NCI-H1436 treated with DMSO at 0.1 percent for 48 hours (cell line): ENCODE measurements at places on chromosomes 6 and 20.

DNA sequence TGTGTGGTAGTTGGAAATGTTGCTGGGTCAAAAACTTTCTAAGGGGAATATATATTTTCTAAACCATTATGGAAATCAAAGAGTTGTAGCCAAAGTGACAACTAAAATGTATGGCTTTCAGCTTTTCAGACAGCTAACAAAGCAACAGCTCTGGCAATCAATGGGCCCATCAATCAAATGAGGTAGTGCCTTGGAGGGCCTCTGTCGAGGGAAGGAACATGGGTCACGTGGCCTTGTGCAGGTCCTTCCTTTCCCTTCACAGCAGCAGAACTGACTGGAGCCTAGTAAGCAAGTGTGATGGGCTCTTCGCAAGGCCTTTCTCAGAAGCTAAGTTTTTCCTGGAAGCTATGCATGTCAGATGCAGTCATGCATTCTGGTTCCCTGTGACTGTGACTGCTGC, 17.9 kb downstream of the FAXC start:
- DNase-seq, result no peak

- no peak for DNase-seq
These were observed 6.6 kb upstream of the CCR6 start for GRCh38 chr6:167116109-167116837.

GRCh38 chr6:53539561-53539960, 5.3 kb downstream of the GCLC start:
- no peak for DNase-seq

- no peak for DNase-seq
These were observed 28.2 kb upstream of the FUCA2 start for GRCh38 chr6:143539734-143540133.

DNA sequence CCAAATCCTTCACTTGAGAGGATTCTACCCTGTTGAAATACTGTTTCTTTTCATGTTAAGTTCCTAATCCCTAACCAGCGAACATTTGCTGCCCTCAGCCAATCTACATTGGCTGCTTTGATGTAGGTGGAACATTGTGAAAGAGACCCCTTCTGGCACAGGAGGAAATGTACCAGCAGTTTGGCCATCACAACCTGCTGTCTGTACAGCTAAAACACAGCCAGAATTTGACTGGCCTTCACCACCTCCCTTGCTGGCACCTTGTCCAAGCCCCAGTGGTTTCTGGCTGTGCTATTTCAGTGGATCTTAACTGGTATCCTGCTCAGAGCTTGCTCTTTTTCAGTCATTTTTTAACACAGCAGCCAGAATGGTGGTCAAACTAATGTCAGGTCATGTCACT, 202.1 kb upstream of the EPHA7 start:
- no peak for DNase-seq

GRCh38 chr6:146546443-146547043, 2.9 kb downstream of the RAB32 start:
- DNase-seq, result no peak

DNA sequence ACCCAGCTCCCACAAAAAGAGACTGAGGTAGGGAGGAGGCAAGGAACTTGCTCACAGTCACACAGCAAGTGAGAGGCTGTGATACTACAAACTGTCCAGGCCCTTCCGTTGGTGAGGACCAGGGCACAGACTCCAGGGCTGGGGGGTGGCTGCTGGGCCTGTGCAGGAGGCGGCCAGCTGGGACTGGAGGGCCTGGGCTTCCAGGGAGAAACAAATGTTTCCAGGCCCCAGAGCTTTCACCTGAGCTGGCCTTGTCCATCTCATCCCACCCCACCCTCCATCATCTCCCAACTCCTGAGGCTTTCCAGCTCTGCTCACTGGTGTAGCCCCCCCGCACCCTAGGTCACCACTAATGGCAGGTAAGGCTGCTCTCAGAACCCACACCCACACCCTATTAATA, 86.0 kb downstream of the GRM4 start:
- no peak for DNase-seq

- DNase-seq, result no peak
These were observed 1307.0 kb upstream of the GJE1 start for GRCh38 chr6:140825731-140826130.

DNA sequence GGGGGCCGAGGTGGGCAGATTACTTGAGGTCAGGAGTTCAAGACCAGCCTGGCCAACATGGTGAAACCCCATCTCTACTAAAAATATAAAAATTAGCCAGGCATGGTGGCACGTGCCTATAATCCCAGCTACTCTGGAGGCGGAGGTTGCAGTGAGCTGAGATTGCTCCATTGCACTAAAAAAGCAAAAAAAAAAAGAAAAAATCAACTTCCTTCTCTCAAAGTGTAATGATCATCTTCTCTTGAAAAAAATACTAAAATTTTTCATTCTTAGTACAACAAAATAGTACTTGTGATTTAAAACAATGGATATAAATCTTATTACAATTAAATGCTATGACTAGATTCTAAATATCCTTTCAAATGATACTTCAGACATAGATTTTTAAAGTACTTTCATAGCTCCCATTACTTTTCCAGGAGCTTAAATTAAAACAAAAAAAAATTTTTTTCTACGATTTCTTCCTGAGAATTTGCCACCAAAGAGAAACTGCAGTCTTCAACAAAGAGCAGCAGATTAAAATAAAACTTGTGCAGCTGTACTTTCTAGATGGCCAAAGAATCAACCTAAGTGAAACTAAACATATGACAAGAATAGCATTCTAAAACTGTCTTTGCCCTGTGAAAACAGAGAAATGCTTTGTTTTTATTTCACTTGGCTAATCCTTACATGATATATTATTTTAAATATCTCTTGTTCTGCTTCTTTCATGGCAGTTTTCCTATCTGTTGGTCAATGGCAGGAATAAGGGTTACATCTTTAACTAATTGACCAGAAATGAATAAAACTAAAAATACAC, 75.2 kb downstream of the MAP3K5 start:
- DNase-seq, result no peak

DNA sequence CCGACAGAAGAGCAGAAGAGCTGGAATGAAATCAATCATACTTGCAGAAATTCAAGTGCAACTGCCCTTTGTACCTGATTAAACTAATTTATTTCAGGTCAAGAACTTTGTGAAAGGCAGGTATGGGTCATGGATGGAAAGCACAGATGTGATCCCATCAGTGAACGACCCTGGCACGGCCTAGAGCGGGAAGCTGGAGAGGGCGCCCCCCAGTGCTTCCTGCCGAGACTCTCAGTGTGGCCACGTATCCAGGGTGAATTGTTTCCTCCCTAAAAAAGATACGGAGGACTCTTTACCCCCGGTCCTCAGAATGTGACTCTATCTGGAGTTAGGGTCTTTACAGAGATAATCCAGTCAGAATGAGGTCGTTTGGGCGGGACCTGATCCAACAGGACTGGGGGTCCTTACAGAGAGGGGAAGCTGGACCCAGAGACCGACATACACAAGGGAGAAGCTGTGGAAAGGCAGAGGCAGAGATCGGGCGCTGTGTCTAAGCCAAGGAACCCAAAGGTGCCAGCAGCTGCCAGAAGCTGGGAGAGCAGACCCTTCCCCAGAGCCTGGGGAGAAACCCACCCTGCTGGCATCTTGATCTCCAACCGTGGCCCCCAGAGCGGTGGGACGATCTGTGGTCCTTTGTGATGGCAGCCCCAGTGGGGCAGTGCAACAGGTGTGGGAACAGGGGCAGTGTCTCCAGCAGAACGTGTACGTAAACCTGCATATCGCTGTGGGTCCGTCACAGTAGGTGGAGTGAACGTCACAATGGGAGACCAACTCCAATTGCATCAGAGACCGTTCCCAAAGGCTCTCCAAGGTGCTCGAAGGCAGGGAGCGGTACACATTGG, 91.9 kb downstream of the TAF4 start:
- DNase-seq, result no peak

GRCh38 chr20:61731363-61732181, 334.1 kb downstream of the TAF4 start:
- no peak for DNase-seq

DNA sequence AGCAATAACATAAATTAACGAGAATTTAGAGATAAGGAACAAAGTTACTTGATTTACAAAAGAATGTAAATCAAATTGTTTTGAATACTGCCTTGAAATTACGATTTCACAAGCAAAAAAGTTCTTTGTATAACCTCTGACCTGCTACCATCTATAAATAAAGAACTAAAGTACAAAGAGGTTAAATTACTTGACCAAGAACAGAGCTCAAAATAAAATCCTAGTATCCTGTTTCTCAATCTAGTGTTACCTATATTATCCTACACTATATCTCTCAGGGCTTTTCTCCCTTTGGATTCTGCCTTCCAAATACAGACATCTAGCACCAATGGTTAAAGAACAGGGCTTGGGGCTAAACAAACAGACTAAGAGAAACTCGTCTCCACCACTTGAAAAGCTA, 43.8 kb downstream of the PLN start:
- no peak for DNase-seq

DNA sequence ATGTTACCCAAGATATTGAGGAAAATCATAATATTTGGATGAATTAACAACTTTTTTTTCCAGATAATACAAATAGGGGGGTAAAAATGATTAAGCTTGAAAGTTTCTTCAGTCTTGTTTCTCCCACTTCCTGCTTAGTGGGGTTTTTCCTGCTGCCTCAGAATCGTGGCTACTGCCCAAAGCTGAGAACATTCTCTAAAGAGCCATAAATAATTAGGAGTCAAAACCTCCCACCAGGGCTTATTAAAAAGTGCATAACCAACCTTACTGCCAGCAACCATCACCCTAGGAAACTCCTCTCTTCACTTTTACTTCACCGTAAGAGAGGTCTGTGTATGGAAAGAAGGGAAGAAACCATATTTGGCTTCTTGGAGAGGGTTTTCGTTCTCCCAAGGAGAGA, 9.0 kb upstream of the LCA5 start:
- no peak for DNase-seq

DNA sequence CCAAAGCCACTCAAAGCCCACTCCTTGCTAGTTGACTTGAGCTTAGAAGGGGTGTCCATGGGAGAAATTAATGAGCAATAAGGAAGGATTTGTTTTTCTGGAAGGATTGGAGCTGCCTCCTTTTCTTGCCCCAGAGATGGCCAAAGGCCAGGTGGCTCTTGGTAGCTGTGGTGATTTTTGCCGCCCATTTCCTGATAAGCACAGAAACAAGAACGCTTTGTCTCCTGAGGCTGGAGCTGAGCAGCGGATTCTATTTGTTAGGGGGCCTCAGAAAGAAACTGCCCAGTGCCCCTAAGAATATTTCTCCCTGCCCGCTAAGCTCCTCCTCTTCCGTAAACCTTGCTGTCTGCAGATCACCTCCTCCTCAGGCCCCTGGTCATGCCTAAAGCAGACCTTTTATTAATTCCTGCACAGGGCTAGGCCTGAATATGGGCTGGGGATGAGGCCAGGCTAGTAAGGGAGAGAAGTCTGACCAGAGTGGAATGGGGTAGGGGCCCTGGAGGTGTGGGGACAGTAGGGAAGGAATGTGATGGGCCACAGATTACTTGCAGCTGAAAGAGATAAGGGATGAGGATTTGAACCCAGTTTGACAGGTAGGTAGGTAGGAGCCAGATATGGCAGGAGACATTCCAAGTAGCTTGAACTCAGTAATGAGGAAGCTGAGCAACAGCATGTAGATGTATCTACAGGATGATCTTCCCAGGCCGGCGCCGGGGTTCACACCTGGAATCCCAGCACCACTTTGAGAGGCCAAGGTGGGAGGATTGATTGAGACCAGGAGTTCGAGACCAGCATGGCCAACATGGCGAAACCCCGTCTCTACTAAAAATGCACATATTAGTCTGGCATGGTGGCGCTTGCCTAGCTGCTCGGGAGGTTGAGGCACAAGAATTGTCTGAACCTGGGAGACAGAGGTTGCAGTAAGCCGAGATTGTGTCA, 71.2 kb upstream of the NAA20 start:
- no peak for DNase-seq

GRCh38 chr20:7792150-7792869, 147.9 kb downstream of the HAO1 start:
- no peak for DNase-seq

DNA sequence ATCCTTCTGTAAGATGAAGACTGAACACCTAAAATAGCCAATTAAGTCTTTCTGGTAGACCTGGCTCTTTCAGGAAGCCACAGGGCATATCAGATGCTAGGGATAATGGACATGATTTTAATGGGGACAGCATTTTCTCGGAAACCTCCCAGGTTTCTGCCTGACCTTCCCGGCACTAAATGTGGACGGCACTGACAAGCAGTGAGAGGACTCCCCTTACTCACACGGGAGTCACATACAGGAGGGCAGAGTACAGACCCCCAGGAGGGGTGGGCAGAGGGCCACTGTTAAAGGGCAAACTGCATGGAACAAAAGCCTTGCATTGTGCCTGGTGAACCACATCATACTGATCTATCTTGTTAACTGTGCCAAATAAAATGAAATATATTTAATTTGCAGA, 19.9 kb downstream of the PSMG4 start:
- DNase-seq, result no peak

DNA sequence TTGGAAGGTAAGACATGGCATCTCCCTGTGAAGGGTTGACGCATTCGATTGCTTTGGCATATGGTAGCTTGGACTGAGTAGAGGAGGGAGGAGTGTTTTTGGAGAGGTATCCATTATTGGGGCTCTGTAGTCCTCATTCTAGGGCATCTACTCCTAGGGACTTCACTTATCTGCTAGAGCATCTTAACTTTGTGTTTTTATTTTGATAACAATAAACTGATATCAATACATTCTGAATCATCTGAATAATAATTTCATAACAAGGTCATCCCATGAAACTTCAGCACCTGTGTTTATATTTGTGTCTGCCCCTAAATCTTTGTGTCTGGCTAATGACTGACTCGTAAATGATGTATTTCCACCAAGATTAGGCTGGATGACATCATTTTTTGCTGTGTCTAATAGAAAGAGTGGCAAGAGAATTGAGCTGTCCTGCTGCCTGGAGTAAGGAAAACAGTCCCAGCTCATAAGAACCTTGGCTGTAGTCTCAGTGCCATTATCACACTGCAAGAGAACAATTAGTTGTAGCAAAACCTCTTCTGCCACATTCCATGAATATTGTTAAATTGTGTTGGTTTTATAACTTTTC, 288.5 kb downstream of the PRL start:
- no peak for DNase-seq

DNA sequence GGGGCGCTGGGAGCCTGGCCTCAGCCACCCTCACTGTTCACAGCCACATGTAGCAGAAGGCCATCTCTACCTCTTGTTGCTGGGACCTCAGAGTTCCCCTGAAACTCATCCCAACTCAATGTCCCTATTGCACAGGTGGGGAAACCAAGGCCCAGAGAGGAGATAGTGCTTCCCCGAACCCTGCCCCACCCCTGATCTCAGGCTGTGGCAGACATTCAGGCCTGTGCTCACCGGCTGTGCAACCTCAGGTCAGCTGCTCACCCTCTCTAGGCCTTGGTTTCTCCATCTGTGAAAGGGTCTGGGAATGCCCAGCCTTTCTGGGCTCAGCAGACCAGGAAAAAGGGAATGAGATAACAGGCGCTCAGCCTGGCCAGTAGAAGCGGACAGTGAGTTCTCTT, 6.4 kb upstream of the SLC52A3 start:
- no peak for DNase-seq
